Renal pelvis (tissue), 12 donors: ENCODE measurements at places on chromosomes 4 and X. TPM values are rescaled to one million over a fixed set of nuclear protein-coding genes. Genes with fewer than 3 reads are reported as not detected.

- no peak for DNase-seq
Measured at GRCh38 chr4:38188631-38189101, 228.5 kb downstream of the PTTG2 start.

DNA sequence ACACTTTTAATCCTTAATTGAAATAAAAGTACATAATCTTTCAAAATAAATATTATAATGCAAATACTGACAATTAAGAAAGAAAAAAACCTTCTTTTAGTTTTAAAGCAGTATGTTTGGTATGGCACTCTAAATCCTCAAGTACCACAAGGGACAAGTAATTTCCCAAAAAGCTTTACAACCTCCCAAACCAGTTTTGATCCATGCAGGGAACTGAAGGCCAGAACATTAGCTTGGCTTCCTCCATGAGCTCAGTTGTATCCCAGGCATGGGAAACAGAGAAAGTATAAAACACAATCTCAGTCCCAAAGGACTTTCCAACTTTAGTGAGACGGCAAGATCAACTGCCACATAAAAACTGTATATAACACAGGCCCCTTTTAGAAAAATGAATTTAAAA is 82.2 kb downstream of the ZNF330 start:
- no peak for DNase-seq

DNA sequence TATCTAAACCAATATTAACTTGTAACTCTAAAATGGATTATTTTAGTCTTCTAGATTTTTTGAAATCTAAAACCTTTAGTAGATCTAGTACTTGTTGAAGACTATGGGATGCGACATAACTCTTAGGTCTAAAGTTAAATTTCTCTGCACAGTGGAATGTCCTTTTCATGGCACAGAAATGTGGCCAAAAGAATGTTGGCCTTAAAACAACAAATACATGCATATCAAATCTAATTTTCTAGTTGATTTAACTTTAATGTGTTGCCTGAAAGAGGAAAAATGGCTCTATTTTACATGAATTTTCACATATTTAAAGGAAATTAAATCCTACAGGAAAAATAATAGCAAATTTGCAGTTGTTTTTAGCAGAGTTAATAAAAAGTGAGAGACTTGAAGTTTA is 30.3 kb downstream of the NFKB1 start:
- no peak for DNase-seq

DNA sequence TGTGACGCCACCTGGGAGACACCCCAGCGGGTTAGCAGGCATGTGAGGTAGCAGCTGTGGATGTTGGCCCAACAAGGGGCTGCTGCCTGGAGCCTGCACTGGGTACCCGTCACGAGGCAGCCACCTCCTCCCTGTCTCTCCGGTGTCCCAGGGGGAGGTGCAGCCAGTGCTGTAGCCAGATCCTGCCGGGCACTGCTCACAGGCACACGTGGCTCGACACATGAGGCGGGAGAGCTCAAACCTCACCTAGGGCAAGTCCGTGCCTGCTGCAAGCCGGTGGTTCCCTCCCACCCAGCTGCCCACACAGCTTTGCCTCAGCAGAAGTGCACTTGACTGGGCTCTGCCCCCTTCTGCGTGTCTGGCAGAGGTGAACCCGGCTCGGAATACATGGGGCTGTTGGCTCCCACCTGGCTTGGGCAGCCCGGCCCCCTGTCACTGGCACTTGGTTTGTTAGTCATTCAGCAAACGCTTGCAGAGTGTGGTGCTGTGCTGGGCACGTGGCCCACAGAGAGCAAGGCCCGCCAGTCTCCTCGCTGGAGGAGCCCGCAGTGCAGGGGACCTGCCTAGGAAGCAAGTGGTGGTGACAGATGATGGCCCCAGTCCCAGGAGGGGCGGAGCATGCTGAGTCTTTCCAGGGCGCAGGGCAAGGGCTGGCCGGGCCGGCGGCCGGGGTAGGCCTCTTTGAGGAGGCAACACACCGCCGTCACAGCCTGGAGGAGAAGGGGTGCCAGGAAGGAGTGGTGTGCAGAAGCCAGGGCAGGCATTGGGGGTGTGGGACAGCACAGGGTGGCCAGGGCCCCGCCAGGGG is 10.1 kb upstream of the SH3TC1 start:
- no peak for DNase-seq

DNA sequence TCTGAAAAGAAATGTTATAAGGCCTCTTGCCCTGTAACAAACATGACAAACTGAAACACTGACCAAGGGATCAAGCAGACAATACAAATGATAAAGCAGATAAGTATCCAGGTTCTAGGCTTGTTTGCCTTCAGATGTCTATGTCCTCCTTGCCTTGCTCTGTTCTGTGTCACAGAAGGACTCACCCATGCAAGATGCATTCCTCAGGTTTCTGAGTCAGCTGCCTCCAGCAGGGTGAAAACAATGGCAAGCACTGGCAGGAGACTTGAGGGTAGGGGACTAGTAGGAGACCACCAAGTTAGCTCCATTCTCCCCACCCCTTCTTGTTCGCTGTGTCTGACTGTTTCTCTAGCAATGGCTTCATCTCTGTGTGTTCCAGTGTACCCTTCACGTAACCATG is 76.6 kb upstream of the CXXC4 start:
- no peak for DNase-seq

- no peak for DNase-seq
Measured at GRCh38 chrX:130654409-130654950, 248.5 kb downstream of the ENOX2 start.

- no peak for DNase-seq
Measured at GRCh38 chr4:123233136-123233768, 163.3 kb upstream of the SPRY1 start.

DNA sequence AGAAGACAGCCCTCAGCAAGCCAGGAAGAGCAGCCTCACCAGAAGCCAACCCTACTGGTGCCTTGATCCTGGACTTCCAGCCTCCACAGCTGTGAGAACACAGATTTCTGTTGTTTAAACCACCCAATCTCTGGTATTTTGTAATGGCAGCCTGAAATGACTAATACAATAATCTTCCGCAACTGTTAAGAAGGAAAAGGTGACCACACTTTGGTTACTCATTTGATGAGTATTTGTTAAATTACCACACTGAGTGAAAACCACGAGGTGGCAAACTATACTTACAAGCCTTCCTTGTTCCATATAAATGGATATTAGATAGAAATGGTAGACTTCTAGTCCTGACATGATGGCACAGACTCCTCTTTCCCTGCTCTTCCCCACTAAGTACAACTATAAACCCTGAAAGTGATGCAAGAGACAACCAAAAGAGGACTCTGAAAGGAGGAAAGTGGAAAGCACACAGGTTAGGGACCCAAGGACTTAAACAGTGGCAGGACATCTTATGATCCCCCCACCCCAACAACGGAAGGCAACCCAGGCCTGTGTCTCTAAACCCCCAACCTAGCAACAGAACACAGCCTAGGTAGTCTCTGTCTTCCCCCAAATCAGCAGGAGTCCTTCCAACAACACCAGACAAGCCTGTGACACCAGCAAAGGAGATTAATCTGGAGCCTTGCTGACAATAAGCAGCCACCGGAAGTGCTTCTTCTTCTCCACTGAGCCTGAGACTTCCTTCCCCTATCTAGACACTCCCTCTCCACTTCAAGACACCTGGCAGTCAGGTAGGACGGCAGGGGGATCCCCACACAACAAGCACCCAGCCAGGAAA is 12.3 kb downstream of the ZNF182 start:
- no peak for DNase-seq

- DNase-seq = no peak
Measured at GRCh38 chr4:1523907-1524636, 117.8 kb upstream of the NKX1-1 start.

GRCh38 chr4:84622959-84623358 is 40.0 kb downstream of the CDS1 start:
- no peak for DNase-seq

GRCh38 chr4:181030961-181031360 is 1212.2 kb upstream of the TENM3 start:
- no peak for DNase-seq

DNA sequence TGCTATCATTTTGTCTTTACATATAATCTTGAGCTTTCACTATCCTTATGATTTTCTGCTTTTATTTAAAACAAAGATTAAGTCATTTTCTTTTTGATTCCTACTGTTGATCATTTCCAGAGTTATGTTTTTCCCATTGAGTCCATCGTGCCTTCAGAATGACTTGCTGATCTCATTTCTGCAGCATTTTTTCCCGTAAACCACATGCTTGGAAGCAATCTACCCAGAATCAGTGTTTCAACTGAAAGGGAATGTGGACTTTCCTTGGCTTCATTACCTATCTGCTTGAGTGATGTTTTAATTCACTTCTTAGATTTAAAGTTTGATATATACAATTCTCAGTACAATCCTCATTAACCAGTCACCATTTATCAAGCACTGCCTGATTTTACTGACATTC is 192.4 kb upstream of the FSTL5 start:
- DNase-seq = peak; percentile 5

DNA sequence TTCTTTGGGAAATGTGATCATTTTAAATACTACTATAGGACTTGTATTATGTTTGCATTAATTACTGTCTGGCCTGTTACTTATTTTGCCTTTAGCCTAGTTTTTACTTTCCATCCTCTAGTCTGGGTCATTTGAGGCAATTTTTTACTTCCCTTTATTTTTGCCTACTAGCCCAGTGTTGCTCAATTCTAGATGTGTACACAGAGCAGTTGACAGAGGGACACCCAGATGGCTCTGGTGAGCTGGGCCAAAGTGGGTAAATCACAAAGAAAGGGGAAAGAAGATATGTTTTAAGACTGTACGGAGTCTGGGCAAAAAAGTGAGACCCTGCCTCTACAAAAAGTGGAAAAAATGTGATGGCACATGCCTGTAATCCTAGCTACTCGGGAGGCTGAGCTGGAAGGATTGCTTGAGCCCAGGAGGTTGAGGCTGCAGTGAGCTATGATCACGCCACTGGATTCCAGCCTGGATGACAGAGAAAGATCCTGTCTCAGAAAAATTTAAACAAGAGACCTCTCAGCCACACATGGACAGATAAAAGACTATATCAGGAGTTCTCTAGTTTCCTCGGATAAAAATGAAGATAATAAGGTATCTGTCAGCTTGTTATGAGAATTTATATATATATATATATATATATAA is 35.7 kb downstream of the APOO start:
- no peak for DNase-seq

DNA sequence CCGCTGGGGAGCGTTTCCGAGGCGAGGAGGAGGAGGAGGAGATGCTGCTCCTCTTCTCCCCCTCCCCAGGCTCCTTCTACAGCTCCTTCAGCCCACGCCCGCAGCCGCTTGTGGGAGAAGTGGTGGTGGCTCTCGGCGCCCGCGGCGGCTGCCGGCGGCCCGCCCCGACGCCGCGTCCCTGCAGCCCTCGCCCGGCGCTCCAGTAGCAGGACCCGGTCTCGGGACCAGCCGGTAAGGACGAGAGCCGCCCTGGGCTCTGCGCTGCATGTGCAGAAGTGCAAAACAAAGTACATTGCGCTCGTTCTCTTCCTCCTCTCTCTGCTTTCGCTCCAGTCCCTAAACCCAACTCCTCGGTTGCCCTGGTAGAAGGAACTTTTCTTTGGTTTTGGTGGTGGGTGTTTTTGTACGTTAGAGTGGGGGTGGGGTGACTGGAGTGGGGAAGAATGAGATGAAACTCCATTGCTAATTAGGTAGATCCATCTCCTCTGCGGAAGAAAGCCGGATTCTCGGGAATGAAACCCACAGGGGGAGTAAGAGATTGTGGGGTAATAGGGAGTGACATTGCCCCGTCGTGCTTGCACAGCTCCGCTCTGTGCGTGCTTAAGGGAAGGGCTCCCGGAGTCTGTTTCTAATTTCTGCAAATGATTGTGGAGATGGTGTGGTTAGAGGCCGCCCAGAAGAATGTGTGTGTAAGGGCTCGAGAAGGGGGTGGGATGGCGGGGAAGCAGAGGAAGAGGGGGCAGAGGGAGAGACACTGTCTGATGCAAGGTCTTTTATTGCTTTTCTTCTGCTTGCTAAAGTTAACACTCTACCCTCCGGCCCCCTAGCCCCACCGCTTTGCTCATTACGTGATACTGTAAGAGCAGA is 677 bp downstream of the PTPN13 start:
- peak; percentile 58 for DNase-seq

- DNase-seq = no peak
Measured at GRCh38 chr4:133799717-133800315, 401.8 kb downstream of the PABPC4L start.

- DNase-seq = peak; percentile 4
Measured at GRCh38 chr4:86876894-86877685, 15.1 kb downstream of the C4orf36 start.

DNA sequence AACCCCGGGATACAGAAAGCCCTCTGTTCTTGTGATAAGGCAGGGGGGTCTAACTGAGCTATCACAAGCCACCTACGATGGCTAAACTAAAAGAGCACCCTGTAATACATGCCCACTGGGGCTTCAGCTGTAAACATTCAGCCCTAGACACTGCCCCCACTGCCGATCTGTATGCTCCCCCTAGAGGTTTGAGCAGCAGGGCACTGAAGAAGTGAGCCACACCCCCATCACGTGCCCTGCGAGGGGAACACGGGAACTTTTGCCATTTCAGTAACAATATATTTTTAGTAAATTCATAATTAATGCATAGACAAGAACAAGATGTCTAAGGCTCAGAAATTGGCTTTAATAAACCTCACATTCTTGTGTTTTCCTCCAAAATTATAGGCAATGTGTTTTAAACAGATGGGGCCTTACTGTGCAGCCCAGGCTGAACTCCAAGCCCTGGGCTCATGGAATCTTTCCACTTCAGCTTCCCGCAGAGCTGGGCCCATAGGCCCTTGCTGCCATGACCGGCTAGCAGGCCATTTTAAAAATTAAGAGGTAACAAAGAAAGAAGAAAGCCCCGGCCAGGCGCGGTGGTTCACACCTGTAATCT is 235.3 kb upstream of the SFRP2 start:
- no peak for DNase-seq

GRCh38 chr4:6474053-6474568 is 1.7 kb upstream of the PPP2R2C start:
- DNase-seq = no peak

The F8A1 gene
- 11.9 TPM for polyA plus RNA-seq

The ERVMER34-1 gene
- 2.7 TPM for polyA plus RNA-seq

The ALAS2 gene
- polyA plus RNA-seq = 11.0 TPM

The SSX4 gene
- polyA plus RNA-seq = not detected

The BEX5 gene
- polyA plus RNA-seq = 9.5 TPM

The BMX gene
- 0.21 TPM for polyA plus RNA-seq

The KIAA1210 gene
- polyA plus RNA-seq = 1.5 TPM

The SMIM31 gene
- 0.73 TPM for polyA plus RNA-seq

The GABRG1 gene
- polyA plus RNA-seq = 0.10 TPM

The BANK1 gene
- 3.0 TPM for polyA plus RNA-seq

The AWAT2 gene
- not detected for polyA plus RNA-seq

The TEX13D gene
- not detected for polyA plus RNA-seq

The PCDH7 gene
- polyA plus RNA-seq = 17.4 TPM
